Fibroblast of skin of back (primary cell): ENCODE measurements at places on chromosomes 16 and 17.
A peak's percentile ranks its signal among the peaks of the same experiment; 100 is the strongest.

GRCh38 chr17:76472258-76472645 lies 4.8 kb downstream of the AANAT start:
- DNase-seq, result no peak

- DNase-seq, result peak; percentile 46
Observed at GRCh38 chr16:70267516-70267915, 15.8 kb upstream of the EXOSC6 start.

DNA sequence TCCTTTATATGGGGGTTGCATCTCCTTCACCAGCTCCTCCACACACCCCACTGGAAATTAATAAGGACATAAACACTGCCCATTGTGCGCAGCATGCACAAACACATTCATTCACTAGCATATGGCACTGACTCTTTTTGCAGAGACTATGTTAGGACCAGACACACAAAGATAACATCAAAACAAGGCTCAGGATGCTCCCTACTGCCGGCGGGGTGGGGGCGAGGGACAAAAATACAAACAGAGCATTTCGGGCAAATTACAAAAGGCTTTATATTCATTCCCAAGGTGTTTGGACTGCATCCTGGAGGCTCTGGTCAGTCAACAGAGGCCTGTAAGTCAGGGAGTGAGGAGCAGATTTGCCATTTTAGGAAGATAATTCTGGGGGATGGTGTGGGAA lies 299.7 kb downstream of the SLC39A11 start:
- DNase-seq, result no peak

- DNase-seq, result no peak
Observed at GRCh38 chr17:381516-381915, 28.9 kb upstream of the RPH3AL start.

- DNase-seq, result no peak
Observed at GRCh38 chr16:79097166-79097565, 503.4 kb downstream of the MAF start.

GRCh38 chr17:82152556-82153294 lies 54.7 kb upstream of the FASN start:
- DNase-seq, result no peak

DNA sequence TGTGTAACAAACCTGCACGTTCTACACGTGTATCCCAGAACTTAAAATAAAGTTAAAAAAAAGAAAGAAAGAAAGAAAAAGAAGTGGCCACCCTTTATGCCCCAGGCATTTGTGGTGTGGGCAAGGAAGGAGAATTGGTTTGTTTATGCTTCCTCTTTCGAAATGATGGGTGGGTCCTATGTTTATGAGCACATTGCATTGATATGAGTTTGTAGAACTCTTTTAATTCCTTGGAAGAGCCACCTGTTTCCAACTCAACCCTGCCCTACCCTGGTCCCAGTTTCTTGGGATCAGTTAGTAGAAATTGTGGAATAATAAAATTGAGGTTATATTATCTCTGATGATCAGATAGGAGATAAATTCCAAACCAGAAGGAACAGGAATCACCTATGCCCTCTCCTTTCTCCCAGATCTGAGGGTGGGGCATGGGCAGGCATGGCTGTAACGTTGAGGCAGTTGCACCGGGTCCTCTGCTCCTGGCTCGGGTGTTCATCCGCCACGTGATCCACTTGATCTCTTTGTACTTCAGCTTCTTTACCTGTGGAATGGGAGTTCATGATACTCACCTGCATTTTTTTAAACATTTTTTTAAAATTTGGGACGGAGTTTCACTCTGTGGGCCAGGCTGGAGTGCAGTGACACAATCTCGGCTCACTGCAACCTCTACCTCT lies 15.9 kb downstream of the CHAD start:
- no peak for DNase-seq

DNA sequence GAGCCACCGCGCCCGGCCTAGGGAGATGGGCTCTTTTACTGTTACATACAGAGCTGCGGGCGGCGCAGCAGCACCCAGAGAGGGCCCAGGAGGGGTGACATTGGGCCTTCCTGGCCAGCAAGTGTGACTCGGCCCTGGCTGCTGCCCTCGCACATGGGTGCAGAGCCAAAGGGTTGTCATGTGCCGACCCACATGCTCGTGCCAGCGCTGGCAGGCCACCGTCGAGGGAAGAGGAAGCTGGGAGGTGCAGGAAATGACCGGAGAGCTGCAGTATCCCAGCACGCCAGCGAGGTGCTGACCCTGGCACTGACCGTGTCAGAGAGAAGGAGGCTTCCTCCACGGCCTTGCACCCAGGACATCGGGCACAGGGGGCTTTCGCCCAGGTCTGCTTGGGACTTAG lies 8.0 kb downstream of the ENDOV start:
- no peak for DNase-seq
